Prostate gland (tissue), 2 donors: ENCODE measurements at places on chromosomes 16 and 17.

DNA sequence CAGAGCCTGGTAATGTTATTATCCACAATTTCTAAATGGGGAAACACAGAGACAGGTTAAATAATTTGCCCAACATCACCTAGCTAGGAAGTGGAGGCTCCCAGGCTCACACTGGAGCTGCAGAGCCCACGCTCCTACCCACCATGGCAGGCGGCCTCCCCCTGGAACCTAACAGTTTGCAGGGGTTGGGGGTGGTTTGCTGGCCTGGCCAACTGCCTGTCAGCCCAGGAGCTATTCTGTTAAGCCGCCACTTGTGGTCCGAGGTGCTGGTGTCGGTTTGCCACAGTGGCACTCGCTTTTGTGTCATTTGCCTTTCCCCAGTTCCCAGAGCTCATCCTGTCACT, 3.6 kb downstream of the PRCD start:
- H3K27me3 ChIP-seq, result no peaks in the 10 kb centered on the region
- no peaks in the 10 kb centered on the region for H3K36me3 ChIP-seq
- no peak for DNase-seq
- peaks cover 4% of the 10 kb centered on the region for H3K4me1 ChIP-seq

GRCh38 chr17:62705778-62706597, 78.5 kb downstream of the MRC2 start:
- H3K27ac ChIP-seq, result no peak overlapping the region
- peaks cover 5% of the 10 kb centered on the region for H3K4me1 ChIP-seq
- no peaks in the 10 kb centered on the region for H3K27me3 ChIP-seq
- no peaks in the 10 kb centered on the region for H3K36me3 ChIP-seq
- no peak for DNase-seq

GRCh38 chr17:10772425-10773380, 31.2 kb downstream of the TMEM238L start:
- H3K36me3 ChIP-seq, result no peaks in the 10 kb centered on the region
- no peaks in the 10 kb centered on the region for H3K4me1 ChIP-seq
- H3K4me3 ChIP-seq, result no peak overlapping the region
- no peak overlapping the region for H3K27ac ChIP-seq

DNA sequence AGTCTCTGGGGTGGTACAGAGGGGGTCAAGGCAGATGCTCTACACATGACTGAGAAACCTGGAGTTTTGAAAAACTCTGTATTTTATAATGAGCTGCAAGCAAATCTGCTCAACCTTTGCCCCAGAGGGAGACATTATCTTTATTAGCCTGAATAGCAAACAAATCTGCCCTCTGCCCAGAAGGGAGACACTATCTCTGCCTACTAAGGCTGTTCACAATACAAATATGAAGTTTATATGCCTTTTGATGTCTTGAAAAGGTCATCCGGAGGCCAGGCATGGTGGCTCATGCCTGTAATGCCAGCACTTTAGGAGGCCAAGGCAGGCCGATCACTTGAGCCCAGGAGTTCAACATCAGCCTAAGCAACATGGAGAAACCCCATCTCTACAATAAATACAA, 11.0 kb upstream of the XYLT1 start:
- no peak for DNase-seq
- H3K4me1 ChIP-seq, result no peaks in the 10 kb centered on the region
- H3K36me3 ChIP-seq, result no peaks in the 10 kb centered on the region
- H3K4me3 ChIP-seq, result no peak overlapping the region
- no peak overlapping the region for H3K27ac ChIP-seq
- no peaks in the 10 kb centered on the region for H3K27me3 ChIP-seq

DNA sequence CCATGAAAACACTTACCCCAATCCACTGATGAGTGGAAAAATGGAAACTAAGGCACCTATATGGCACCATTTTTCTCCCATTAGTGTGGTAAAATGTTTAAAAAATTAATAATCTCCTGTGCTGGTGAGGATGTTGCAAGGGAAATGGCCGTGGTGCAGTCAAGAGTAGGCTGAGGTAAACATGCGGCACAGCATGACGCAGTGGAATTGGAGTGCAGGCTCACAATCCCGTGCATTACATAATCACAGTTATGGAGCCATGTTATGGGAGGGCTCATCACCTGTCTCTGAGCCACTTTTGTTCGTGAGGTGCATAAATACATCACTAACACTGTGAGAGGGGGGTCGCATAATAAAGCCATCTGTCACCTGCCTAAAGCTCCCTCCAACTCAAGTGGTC, 164.4 kb upstream of the XYLT1 start:
- no peak for DNase-seq
- no peaks in the 10 kb centered on the region for H3K4me1 ChIP-seq
- no peaks in the 10 kb centered on the region for H3K27me3 ChIP-seq
- H3K27ac ChIP-seq, result no peak overlapping the region
- no peaks in the 10 kb centered on the region for H3K36me3 ChIP-seq

DNA sequence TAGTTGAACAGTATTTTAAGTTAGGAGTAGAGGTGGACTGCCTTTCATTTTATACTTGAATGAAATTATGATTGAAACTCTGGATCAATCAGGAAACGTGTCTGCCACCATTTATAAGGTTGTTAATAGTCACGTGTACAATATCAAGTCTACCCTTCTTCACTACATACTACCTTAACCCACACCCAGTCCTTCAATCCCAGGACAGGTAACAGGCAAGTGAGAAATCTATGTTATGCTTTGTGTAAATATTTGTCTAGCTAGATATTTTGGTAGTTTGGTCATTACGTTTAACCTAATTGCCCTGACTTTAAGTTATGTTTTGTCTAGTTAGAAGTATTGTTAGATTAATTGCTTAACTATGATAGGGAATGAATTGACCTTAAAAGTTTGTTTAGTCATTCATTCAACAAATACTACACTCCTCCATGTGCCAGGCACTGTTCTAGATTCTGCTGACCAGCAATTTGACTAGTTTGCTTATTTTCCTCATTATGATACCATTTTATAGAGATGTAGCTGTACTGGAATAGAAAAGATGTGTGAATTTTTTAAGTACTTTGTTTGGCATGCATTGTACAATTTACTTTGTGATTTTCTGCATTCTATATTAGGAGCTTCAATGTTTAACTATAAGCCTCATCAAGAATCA, 72.0 kb downstream of the NQO1 start:
- no peaks in the 10 kb centered on the region for H3K36me3 ChIP-seq
- H3K4me3 ChIP-seq, result no peak overlapping the region
- H3K27me3 ChIP-seq, result no peaks in the 10 kb centered on the region
- no peak overlapping the region for H3K27ac ChIP-seq
- no peaks in the 10 kb centered on the region for H3K4me1 ChIP-seq

DNA sequence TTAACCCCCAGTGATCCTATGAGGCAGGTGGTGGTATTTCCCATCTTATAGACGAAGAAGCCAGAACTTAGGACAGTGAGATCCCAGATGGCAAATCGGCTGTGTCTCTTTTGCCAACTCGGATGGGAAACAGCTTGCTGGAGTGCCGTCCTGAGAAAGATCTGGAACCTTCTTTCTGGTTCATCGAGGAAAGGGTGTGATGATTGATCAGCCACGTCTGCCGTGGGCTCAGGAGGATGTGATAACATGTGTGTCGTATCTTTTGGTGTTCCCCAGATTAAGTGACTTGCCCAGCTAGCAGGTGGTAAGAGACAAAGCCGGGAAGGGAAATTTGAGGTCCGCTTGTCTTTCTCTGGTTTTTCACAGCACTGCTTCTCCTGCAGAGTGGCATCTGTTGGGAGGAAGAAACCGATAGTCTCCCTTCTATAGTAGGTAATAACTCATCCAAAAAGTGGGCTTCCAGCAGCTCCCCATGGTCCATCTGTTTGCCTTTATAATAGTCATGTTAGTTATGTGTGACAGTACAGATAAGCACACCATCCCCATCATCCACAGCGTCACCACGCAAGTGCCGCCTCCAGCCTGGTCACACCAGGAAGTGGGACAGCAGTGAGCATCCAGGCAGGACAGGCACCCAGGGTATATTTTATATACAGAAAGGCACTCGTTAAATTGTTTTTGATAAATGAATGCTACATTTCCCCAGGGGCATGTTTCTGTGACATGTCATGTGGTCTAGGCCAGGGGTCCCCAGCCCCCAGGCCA, 175.5 kb downstream of the KATNIP start:
- H3K4me1 ChIP-seq, result peaks cover 6% of the 10 kb centered on the region
- H3K27me3 ChIP-seq, result no peaks in the 10 kb centered on the region
- no peak overlapping the region for H3K27ac ChIP-seq
- H3K4me3 ChIP-seq, result no peak overlapping the region
- H3K36me3 ChIP-seq, result no peaks in the 10 kb centered on the region

DNA sequence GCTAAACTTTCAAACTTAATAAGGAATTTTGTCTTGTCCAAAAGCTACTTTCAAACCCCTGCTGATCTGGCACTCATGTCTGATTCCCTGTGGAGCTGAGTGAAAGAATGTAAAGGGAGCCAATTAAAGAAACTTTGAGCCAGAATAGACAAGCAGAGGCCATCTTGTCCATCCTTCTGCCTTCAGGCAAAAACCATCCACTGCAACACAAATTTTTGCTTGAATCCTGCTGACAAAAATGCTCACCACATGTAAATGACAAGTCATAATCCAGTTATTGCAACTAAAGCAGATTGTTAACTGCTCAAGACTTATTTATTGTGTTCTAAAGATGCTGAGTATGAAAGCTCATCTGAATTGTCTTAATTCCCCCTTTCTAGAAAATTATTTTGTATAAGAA, 124.0 kb upstream of the HLF start:
- H3K27ac ChIP-seq, result no peak overlapping the region
- no peaks in the 10 kb centered on the region for H3K4me1 ChIP-seq
- no peak overlapping the region for H3K4me3 ChIP-seq
- no peaks in the 10 kb centered on the region for H3K36me3 ChIP-seq

DNA sequence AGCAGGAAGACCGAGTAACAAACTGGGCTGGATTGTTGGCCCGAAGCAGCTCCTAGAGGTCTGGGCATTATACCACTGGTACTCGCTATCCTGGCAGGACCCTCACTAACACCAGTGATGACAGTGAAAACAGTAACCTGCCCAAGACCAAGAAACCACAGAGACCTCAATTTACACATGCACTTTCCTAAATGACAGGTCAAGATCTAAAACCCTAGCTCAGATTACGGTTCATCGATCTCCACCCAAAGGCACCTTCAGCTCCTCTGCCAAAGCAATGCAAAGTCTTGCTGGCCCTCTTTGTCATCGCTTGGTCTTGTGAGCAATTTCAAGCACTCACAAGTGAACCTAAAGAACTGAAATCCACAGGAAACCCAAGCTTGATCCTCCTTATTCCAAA, 1.5 kb downstream of the PIP4K2B start:
- H3K27me3 ChIP-seq, result no peaks in the 10 kb centered on the region
- peaks cover 13% of the 10 kb centered on the region for H3K36me3 ChIP-seq
- H3K4me3 ChIP-seq, result peak overlapping the region; percentile 87
- H3K27ac ChIP-seq, result no peak overlapping the region

DNA sequence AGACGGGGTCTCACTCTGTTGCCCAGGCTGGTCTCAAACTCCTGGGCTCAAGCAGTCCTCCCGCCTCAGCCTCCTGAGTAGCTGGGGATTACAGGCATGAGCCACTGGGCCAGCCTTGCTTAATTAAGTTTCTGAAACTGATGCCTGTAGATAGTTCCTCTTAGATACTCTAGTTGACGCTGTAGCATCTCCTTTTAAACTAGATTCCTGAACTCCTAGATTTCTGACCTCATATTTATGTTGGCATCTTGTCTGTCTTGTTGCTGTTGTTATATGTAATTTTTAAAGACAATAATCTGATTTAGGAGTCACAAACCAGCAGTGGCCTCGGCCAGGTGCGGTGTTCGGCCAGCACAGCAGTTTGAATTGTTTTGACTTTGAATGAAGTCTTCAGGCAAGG, 37.5 kb downstream of the DHRS7B start:
- H3K4me3 ChIP-seq, result no peak overlapping the region
- H3K27ac ChIP-seq, result no peak overlapping the region
- H3K4me1 ChIP-seq, result peaks cover 8% of the 10 kb centered on the region
- no peak for DNase-seq

DNA sequence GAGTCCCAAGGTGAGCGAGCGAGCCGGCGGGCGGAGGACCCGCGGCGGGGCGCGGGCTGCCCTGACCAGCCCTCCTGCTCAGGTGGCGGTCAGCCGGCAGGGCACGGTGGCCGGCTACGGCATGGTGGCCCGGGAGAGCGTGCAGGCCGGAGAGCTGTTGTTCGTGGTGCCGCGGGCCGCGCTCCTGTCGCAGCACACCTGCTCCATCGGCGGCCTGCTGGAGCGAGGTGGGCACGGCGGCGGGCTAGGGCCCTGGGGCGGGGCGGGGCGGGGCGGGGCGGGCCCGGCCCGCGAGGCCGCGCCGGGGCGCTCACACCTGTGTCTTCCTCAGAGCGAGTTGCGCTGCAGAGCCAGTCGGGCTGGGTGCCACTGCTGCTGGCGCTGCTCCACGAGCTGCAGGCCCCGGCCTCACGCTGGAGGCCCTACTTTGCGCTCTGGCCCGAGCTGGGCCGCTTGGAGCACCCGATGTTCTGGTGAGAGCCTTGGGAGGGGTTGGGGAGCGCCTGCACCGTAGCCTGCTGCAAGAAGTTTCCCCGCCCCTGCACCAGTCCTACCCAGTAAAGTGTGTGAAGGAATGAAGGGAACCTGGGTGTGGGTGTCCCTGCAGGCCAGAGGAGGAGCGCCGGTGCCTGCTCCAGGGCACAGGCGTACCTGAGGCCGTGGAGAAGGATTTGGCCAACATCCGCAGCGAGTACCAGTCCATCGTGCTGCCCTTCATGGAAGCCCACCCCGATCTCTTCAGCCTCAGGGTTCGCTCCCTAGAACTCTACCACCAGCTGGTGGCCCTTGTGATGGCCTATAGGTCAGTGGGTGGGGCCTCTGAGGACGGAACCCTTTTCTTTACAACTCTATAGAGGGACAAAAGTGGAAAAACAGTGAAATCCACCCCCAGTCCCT, 802 bp downstream of the SETD6 start:
- peak overlapping the region; percentile 84 for H3K4me3 ChIP-seq
- peaks cover 6% of the 10 kb centered on the region for H3K4me1 ChIP-seq
- peaks cover 16% of the 10 kb centered on the region for H3K36me3 ChIP-seq
- no peak for DNase-seq
- H3K27me3 ChIP-seq, result no peaks in the 10 kb centered on the region
- H3K27ac ChIP-seq, result peak overlapping the region; percentile 74

DNA sequence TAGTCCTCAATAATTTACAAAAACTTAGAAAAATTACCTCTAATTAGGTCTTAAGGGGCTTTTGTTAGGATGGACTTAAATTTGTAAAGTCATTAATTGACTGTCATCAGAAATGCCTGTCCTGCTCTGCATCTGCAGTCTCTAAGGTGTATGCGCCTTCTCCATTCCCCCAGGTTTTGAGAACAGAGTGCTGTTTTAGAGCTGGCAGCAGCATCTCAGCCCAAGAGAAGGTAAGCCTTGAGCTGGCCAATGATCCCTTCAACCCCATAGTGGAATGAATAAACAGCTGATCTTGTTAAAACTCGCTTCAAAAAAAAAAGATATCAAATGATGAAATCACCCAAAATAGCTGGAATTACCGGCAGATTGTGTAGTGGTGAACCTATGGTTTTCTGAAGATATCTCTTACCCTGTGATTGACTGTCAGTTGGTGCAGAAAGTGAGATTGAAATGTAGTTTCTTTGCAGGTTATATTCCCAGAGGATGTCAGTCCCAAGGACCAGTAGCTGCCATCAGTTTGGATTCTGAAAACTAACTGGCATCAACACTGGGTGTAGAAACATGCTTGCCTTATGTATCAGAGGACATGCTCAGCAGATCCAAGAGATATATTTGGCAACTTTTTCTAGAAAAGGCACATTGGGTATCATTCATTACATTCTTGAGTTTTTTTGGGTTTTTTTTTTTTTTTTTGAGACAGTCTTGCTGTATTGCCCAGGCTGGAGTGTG, 25.7 kb downstream of the TRPV2 start:
- no peak overlapping the region for H3K27ac ChIP-seq
- peaks cover 4% of the 10 kb centered on the region for H3K36me3 ChIP-seq
- H3K4me3 ChIP-seq, result no peak overlapping the region
- H3K4me1 ChIP-seq, result peaks cover 4% of the 10 kb centered on the region
- no peaks in the 10 kb centered on the region for H3K27me3 ChIP-seq

GRCh38 chr16:87216841-87217275, 100.3 kb downstream of the C16orf95 start:
- no peak for DNase-seq
- no peaks in the 10 kb centered on the region for H3K36me3 ChIP-seq

- peak overlapping the region; percentile 18 for H3K27ac ChIP-seq
- no peaks in the 10 kb centered on the region for H3K27me3 ChIP-seq
These were observed 2.6 kb downstream of the ATP2C2 start for GRCh38 chr16:84370723-84371552.
